ENCODE measurements at places on chromosomes 7 and 10.

GRCh38 chr7:13386741-13387140, 602.7 kb downstream of the ETV1 start:
- no peak for DNase-seq

DNA sequence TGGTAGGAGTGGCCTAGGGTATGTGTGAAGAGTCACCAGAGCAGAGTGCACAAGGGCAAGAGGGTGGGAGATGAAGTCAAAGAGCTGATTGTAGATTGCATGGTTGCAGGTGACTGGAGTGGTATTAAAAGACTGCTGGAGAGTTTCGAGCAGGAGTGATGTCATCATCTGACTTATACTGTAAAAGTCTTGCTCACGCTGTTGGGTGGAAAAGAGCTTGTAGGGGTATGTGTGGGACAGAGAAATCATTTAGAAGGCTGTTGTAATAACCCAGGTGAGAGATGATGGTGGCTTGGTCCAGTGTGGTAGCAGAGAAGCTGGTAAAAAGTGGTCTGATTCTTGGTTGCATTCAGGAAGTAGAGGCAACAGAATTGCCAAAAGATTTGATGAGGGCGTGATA, 184.1 kb downstream of the ABCA13 start:
- no peak for DNase-seq

DNA sequence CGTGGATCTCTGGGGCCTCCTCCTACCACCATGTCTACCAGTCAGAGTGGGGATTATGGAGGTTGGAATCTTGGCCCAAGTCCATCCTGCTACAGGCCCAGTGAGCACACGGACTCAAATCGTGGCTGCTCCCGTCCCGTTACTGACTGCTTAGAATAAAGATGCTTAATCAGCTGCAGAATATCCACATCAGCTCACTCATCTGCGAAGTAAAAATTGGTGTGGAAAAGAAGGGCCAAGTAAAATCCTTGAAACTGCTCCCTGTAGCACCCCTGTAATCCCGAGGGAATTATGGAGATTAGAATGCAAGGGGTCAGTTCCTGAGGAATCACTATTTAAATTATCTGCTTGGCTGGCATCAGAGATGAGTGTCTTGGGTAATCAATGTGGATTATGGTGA, 13.0 kb upstream of the HTR5A start:
- no peak for DNase-seq

GRCh38 chr7:8068892-8069686, 100.5 kb downstream of the GLCCI1 start:
- DNase-seq: no peak

DNA sequence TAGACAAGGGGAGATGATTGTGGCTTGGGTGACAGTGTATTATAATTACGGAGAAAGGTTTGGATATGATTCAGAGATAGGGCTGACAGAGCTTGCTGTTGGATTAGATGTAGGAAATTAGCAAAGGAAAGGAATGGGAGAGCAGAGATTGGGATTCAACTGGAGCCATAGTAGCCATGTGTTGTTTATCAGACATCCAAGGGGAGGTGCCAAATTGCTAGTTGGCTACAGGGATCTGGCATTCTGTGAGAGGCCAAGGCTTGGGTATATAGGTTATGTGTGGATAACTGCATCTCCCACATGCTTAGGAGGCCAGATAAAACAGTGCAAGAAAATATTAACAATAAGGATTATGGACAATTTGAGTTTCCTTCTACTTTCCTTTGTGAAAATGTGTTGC, 34.9 kb downstream of the CSGALNACT2 start:
- no peak for DNase-seq

GRCh38 chr7:31126976-31127375, 74.9 kb downstream of the ADCYAP1R1 start:
- DNase-seq: peak; percentile 24

All from SW 1271 (cell line).